ENCODE measurements at places on chromosomes 11 and 22.
A peak's percentile ranks its signal among the peaks of the same experiment; 100 is the strongest.

- DNase-seq, result no peak
These were observed 1501.4 kb downstream of the TBC1D22A start for GRCh38 chr22:48263791-48264351.

- DNase-seq, result no peak
These were observed 65.7 kb upstream of the DDI1 start for GRCh38 chr11:103970701-103971249.

DNA sequence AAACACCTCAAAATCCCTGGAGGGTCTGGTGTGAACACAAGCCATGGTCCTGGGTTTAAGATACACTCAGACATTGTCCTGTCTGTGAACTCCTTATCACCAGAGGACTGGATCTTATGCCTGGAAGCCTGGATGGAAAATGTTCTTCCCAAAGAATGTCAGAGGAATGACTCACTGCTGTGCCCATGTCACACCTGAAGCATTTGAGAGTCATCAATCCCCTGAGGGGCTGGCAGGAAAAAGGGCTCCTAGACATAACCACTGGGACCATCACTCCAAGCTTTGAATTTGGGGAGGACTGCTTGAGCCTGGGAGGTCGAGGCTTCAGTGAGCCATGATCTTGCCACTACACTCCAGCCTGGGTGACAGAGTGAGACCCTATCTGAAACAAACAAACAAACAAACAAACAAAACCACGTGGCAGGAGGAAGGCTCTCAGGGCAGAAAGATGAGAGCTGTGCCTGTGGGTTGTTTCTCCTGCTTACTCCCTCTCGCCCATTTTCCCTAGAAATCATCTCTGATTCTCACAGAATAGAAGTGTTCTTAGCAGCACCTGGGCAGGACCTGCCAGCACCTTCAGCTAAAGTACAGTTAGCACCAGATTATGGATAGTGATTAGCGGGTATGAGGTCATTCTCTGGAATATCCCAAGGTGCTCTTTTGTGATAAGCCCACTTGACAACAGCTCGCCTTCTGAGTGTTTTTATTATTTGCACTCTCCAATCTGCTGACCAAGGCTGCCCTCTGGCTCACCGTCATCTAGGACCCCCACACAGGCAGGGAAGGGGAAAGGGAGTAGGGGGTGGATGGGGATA lies 11.9 kb upstream of the PRG2 start:
- DNase-seq, result no peak

- no peak for DNase-seq
These were observed 23.1 kb upstream of the IRAG1 start for GRCh38 chr11:10716543-10717259.

- DNase-seq, result peak; percentile 90
These were observed at the start of gene ARFGAP2 for GRCh38 chr11:47176328-47177228. Gene ARFGAP2 (minus strand): TSS chr11:47176879. CDS start chr11:47176853, 26 bp downstream.

- DNase-seq, result no peak
These were observed 33.9 kb upstream of the GAB2 start for GRCh38 chr11:78451371-78452150.

DNA sequence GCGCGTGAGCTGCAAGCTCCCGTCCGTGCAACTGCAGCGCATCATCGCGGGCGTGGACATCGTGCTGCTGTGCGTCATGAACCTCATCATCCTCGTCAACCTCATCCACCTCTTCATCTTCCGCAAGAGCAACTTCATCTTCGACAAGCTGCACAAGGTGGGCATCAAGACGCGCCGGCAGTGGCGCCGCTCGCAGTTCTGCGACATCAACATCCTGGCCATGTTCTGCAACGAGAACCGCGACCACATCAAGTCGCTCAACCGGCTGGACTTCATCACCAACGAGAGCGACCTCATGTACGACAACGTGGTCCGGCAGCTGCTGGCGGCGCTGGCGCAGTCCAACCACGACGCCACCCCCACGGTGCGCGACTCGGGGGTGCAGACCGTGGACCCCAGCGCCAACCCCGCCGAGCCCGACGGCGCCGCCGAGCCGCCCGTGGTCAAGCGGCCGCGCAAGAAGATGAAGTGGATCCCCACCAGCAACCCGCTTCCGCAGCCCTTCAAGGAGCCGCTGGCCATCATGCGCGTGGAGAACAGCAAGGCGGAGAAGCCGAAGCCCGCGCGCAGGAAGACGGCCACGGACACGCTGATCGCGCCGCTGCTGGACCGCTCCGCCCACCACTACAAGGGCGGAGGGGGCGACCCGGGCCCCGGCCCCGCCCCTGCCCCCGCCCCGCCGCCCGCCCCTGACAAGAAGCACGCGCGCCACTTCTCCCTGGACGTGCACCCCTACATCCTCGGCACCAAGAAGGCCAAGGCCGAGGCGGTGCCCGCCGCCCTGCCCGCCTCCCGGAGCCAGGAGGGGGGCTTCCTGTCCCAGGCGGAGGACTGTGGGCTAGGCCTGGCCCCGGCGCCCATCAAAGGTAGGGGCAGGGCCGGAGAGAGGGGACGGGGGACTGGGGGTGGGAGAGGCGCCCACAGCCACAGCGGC lies 7.3 kb downstream of the PANX2 start:
- no peak for DNase-seq

- DNase-seq, result no peak
These were observed 22.6 kb downstream of the PHLDB1 start for GRCh38 chr11:118629761-118630661.

DNA sequence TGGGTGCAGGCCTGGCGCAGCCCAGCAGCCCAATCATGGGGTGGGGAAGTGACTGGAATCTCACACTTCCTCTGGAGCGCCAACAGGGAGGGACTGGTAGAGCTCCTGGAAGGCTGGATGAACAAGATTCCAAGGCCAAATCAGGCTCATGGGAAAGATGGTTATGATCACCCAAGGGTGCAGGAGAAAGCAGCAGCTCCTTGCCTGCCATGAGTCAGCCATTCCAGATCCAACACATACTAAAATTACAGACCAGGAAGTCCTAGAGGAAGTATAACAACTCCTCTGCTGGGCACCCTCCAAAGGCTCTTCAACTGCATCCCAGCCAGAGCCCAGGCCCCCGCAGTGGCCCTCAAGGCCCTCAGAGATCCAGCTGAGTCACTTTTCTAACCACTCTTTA lies 427.3 kb downstream of the TENM4 start:
- no peak for DNase-seq

DNA sequence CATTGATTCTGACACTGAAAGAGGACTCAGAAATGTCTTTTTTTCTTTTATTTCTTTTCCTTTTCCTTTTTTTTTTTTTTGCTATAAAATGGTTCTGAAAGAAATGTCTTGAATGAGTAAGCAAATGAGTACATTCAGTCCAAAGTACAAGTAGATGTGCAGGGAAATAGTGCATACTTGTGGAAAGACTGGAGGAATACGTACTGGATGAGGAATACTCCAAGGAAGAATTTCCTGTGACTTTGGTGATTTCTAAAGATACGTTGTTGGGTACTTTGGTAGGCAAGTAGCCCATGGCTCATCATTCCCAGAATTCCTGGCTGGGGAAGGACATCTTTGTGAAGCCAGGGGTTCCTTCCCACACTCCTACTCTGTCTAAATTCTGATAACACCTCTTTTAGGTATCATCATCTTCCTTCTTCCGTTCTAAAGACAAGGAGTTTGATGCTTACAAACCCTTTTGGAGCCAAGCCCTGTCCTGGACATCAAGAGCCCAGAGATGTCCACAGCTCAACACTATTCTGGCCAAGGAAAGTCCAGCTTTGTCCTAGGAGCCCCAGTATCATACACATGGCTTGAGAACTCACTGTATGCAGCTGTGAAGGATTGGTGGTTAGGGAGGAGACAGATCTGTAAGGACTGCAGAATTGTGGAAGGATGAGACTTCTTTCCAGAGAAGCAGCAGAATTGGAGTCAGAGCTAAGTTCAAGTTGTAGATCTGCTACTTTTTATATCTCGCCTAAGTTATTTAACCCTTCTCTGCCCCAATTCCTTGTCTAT lies 4.8 kb upstream of the NUP98 start:
- no peak for DNase-seq

DNA sequence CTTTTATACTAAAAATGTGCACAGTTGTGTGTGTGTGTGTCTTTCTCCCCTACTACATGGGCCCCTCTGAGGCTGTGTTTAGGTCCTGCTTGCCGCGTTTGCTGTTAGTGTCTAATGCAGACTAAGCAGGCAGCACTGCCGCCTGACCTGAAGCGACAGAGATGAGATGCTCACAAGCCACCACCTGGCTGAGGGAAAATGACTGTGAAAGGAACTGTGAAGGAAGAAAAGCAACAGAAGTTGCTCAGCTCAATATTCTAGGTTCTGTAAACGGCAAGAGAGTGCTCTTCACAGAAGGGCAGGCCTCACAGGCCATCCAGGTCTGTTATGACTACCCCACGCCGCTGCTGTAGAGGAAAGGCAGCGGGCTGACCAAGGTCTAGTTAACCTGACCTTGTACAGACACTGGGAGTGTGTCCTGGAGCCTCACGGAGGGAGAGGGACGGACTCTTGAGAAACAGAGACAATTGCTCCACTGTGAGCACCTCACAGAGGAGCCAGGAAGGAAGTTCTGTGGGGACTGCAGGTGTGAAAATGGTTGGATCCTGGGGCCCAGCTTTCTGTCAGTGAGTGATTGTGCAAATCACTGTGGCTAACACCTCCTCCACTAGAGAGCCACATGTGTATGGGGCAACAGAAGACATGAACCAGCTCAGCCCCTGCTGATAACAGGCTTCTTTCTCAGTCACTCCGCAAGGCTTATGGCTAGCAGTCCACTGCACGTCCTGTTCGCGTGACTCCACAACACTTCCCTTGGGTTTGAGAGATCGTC lies 31.3 kb upstream of the YPEL1 start:
- peak; percentile 54 for DNase-seq

GRCh38 chr11:35629914-35630313 lies 11.7 kb downstream of the FJX1 start:
- DNase-seq, result no peak

GRCh38 chr11:5694642-5695041 lies 5.1 kb downstream of the TRIM22 start:
- DNase-seq, result no peak

GRCh38 chr11:69640260-69640994 lies 529 bp upstream of the CCND1 start:
- DNase-seq, result no peak

DNA sequence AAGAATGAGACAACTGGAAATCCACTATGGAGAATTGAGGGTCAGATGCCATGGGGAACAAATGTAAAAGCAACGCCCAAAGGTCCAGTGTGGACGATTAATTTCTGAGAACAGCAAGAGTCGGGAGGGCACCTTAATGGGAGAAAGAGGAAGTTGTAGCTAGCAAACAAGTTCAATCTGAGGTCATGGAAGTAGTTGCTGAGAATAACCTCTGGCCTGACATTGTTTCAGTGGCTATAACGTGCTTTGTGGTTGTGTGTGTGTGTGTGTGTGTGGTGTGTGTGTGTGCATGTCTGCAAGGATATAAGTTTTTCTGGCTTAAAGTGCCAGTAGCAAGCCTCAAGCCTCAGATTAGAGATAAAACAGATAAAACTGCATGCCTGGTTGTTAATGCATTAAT lies 1630.1 kb upstream of the TENM4 start:
- DNase-seq, result no peak

DNA sequence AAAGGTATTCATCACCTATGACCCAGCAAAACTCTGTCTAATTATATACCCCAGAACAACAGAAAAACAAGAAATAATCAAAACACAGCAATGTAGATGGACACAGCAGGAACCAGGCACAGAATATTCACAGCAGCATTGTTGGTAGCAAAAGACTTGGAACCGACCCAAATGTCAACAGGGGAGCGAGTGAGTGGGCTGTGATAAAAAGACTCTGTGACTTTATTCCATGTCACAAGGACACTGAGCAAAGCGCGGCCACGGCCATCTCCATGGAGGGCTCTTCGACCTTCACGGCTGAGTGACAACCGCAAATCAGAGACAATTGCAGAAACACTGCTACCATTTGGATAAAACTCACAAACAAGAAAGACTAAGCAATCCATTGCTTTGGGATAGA lies 1373.1 kb downstream of the TBC1D22A start:
- no peak for DNase-seq

DNA sequence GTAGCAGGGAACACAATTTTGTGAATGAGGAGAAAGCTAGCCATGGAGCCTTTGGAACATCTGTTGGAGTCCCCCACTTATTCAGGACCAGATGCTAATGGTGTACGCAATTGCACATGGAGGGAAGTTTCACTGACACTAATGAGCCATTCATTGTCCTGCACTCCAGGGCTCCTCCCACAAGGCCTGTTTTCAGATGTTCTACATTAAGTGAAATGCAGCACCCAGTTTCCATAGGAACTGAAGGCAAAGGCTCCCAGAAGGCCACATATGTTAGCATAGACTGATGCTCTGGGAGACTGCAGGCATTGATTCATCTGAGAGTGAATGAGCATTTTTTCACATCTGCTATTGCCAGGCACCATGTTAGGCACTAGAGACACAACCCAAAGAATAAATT lies 399.5 kb downstream of the ETS1 start:
- no peak for DNase-seq

GRCh38 chr11:69353696-69354544 lies 60.0 kb downstream of the MYEOV start:
- no peak for DNase-seq

GRCh38 chr11:46121724-46122477 lies 647 bp upstream of the PHF21A start:
- DNase-seq, result peak; percentile 44

GRCh38 chr11:117201658-117202305 lies 2.6 kb downstream of the TAGLN start:
- DNase-seq, result no peak
